ENCODE measurements at places on chromosomes 13 and 19.

- no peak for DNase-seq
These were observed 27.3 kb downstream of the LRFN3 start for GRCh38 chr19:35963514-35963913.

GRCh38 chr19:19078801-19079200 is 15.0 kb downstream of the SLC25A42 start:
- no peak for DNase-seq

GRCh38 chr19:50344661-50345318 is 15.6 kb upstream of the KCNC3 start:
- DNase-seq, result no peak

GRCh38 chr19:9937001-9937411 is 691 bp upstream of the OLFM2 start:
- DNase-seq, result no peak

- DNase-seq, result no peak
These were observed 739 bp upstream of the ILF3 start for GRCh38 chr19:10653482-10653731.

GRCh38 chr13:79056706-79057105 is 349.3 kb downstream of the RBM26 start:
- DNase-seq, result no peak

GRCh38 chr13:92221916-92222315 is 823.5 kb downstream of the GPC5 start:
- no peak for DNase-seq

DNA sequence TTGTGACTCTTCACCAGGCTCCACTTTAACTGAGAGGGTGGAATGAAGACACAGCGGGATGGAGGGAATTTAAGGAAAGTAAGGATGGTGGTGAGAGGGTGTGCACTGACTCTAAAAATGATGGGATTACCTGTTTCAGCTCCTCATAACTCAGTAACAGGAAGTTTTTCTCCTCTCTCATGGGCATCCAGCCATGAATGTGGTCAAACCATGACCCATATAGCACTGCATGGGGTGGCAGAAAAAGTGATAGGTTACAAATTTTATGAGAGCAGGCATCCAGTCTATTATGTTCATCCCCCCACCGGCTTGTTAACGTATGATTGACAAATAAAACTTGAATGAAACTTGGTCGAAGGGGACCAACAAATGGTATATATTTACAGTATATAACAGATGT is 7.2 kb downstream of the SULT2A1 start:
- DNase-seq, result no peak

GRCh38 chr19:23070353-23071146 is 46.3 kb upstream of the ZNF730 start:
- no peak for DNase-seq

DNA sequence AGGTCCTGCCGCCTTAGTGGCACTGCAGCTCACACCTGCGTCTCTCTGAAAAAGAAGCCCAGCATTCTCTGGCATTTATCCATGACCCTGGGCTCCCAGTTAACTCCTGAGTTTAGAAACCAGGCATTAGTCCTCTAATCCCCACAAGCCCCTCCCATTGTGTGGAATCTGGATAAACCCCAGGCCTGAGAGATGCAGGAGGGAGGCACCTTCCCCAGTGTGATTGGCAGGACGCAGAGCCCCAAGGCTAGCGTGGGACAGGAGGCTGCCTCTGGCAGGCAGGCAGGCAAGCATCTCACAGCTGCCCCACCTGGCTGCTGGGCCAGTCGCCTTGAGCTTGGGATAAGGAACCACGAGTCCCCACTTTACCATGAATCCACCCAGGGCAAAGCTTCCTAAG is 11.0 kb upstream of the SERPINE3 start:
- no peak for DNase-seq

DNA sequence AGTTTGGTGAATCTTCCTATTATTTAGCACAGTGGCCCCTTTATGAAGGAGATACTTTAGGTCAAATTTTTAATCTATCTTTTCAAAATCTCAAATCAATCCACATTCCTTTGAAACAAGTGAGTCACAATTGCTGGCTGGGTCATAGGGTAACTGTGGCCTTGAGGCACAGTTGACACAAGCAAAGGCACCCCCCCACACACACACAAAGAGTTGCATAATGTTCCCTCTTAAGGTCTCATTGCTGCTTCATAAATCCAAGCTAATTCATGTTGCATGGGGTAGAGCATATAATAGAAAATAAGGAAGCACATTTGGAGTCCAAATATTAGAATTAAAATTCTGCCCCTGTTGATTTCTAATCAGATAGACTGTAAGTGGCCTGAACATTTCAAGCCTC is 171.5 kb downstream of the DLEU7 start:
- DNase-seq, result no peak
